Osteoblast (primary cell): ENCODE measurements at places on chromosomes 3 and 15. TPM values are rescaled to one million over a fixed set of nuclear protein-coding genes. Genes with fewer than 3 reads are reported as not detected.

The NR2E3 gene
- under 0.01 TPM in 2 replicates for total RNA-seq

The PLSCR5 gene
- not detected in 2 replicates for total RNA-seq

The LDHAL6B gene
- total RNA-seq, result not detected in 2 replicates

The OXTR gene
- 2.5 and 6.2 TPM in 2 replicates for total RNA-seq

The FBXW12 gene
- not detected in 2 replicates for total RNA-seq

The P3H2 gene
- total RNA-seq, result 8.3 and 13.4 TPM in 2 replicates

The THSD4 gene
- total RNA-seq, result 15.6 TPM in 2 replicates

The ITIH3 gene
- under 0.01 TPM in 1 of 2 replicates, not detected in the other for total RNA-seq

The TGM4 gene
- not detected in 2 replicates for total RNA-seq

The IVD gene
- total RNA-seq, result 38.6 and 46.3 TPM in 2 replicates

The MAP1A gene
- 117 and 121 TPM in 2 replicates for total RNA-seq

The SHF gene
- total RNA-seq, result 3.3 and 4.1 TPM in 2 replicates

The GOLGA8R gene
- total RNA-seq, result 2.4 and 3.3 TPM in 2 replicates

The ITIH1 gene
- not detected in 2 replicates for total RNA-seq

The STAC gene
- 3.3 and 6.5 TPM in 2 replicates for total RNA-seq

The VWA5B2 gene
- not detected in 2 replicates for total RNA-seq

The ISLR2 gene
- total RNA-seq, result under 0.01 TPM in 1 of 2 replicates, not detected in the other

The SYNPR gene
- total RNA-seq, result not detected in 2 replicates

The MYLK gene
- total RNA-seq, result 232 and 268 TPM in 2 replicates

The DUOXA2 gene
- not detected in 2 replicates for total RNA-seq

The PARL gene
- total RNA-seq, result 26.8 and 34.0 TPM in 2 replicates

The TM4SF4 gene
- total RNA-seq, result under 0.01 TPM in 1 of 2 replicates, not detected in the other

The NR1I2 gene
- 0.36 TPM in 1 of 2 replicates, not detected in the other for total RNA-seq

The SSUH2 gene
- total RNA-seq, result not detected in 2 replicates

The GOLGA8G gene
- under 0.01 TPM in 1 of 2 replicates, not detected in the other for total RNA-seq

The CSPG4 gene
- 11.5 and 20.3 TPM in 2 replicates for total RNA-seq

The PROK2 gene
- total RNA-seq, result not detected in 2 replicates

The HRH1 gene
- total RNA-seq, result 9.8 and 12.4 TPM in 2 replicates
